Naive thymus-derived CD8-positive, alpha-beta T cell (primary cell): ENCODE measurements at places on chromosomes 6 and 20. TPM values are rescaled to one million over a fixed set of nuclear protein-coding genes. Genes with fewer than 3 reads are reported as not detected.

The MUC21 gene
- not detected for polyA plus RNA-seq

The NEURL2 gene
- polyA plus RNA-seq, result 0.53 TPM

The SPTLC3 gene
- polyA plus RNA-seq, result 0.59 TPM

The TNNC2 gene
- polyA plus RNA-seq, result not detected

The ZBTB9 gene
- 10.4 TPM for polyA plus RNA-seq

The CGAS gene
- 1.9 TPM for polyA plus RNA-seq

DNA sequence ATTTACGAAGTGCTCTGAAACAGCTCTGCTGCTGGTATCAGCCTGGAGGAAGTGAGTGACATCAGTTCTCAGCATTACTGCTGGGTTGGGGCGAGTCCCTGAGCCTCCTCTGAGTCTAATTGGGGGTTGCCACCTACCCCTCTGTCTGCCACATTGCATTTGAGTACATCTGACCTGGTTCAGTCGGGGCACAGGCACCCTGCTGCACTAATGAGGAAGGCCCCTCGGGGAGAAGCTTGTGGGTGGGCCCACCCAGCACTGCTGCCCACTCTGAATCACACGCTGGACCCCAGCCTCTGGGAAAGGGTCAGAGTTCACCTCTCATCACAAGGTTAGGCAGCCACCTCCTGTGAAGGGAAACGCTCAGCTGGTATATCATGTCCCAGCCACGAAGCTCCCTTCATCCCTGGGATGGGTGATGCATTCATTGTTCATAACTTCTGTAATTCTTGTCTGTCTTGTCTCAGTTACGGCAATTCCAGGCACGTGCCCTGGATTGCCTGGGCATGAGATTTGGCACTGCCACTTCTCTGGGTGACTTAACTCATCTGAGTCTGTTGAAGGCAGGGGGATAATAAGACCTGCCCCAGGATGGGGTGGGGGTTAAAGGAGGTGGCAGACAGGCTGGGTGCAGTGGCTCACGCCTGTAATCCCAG is 13.3 kb downstream of the DNMT3B start:
- no peak for DNase-seq

- no peak for DNase-seq
These were observed 377.6 kb downstream of the ESR1 start for GRCh38 chr6:152184917-152185574.

DNA sequence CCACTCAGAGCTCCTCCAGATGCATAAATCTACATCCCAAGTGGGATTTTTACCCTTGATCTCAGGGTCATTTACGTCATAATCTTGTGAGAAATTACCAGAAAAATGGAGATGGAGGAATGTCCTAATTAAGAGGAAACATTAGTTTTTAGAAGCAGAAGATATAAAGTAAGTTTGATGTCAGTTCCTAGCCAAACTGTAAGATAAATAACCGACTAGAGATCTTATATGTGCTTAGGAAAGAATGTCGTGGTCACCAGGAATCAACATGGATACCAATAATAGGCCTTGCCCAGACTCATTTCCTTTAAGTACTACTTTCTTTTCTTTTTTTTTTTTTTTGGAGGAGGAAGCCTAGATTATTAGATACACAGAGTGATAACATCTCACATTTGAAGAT is 186.9 kb downstream of the UTRN start:
- no peak for DNase-seq

DNA sequence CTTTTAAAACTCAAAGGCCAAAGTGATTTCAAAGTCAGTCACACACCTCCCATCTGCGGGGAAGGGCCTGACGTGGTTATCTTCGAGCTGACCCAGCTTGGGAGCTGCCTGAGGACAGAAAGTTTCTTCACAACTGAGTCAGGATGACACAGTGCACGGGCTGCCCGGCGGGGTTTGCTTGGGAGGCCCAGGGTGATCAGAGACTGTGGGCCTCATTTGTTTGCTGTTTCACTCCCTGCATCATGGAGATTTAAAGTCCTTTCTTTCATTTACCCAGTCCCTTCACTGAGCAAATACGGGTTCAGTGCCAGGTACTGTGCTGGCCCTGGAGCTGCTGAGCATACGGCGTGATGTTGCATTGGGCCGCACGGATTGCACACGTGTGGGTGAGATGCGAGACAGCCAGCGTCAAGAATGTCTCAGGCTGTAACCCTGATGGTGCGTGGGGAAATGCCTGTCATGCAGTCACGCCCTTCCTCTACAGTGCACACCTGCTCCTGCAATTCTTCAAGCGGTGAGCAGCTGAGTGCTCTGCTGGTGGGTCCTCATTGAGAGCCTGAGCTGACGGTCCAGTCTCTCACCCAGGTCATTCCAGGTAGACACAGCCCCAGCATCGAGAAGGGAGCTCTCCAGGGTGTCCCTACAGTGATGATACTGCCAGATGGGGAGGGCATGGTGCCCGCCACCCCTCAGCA is 82.7 kb upstream of the PMEPA1 start:
- DNase-seq, result no peak

DNA sequence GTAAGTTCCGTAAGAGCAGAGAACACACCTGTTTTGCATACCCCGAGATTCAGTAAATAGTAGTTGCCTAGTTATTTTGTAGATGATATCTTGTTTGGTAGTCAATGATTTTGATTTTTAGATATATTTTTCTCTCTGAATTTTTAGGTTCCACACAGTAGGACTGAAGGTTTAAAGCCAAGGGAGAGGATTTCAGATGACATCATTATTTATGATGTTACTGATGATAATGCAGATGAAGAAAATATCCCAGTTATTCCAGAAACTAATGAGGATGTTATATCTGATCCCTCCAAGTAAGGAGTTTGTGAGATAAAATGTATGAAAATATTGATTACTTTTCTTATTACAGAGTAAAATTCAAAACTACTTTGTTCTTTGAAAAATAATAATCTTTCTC is 22.6 kb downstream of the HSF2 start:
- DNase-seq, result no peak

DNA sequence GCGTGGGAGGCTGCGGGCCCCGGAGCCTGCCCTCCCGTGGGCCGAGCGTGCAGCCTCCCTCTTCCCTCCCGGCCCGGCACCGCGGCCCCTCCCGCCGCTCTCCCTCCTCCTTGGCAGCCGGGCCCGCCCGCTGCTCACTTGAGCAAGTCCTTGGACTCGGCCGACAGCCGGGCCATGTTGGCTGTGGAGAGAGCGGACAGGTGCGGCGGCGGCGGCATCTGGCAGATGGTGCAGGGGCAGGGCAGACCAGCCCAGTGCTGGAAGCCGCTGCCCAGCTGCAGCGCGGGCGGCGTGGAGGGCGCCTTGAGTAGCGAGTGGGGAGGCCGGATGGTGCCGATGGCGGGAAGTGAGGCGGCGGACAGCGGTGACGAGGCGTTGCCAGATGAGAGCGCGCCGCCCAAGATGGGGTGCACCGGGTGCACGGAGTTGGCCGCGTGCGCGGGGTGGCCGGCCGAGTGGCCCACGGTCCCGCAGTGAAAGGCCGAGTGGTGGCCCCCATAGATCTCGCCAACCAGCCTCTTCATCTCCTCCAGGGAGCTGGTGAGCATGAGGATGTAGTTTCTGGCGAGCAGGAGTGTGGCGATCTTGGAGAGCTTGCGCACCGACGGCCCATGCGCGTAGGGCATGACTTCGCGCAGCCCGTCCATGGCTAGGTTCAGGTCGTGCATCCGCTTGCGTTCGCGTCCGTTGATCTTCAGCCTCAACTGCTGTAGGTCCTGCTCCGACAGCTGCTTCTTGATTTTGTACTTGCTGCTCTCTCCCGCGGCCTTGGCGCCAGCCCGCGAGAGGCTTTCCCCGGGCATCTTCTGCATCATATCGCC is 766 bp downstream of the OLIG3 start:
- no peak for DNase-seq

- DNase-seq, result no peak
These were observed 124.5 kb upstream of the GJE1 start for GRCh38 chr6:142008016-142008735.

DNA sequence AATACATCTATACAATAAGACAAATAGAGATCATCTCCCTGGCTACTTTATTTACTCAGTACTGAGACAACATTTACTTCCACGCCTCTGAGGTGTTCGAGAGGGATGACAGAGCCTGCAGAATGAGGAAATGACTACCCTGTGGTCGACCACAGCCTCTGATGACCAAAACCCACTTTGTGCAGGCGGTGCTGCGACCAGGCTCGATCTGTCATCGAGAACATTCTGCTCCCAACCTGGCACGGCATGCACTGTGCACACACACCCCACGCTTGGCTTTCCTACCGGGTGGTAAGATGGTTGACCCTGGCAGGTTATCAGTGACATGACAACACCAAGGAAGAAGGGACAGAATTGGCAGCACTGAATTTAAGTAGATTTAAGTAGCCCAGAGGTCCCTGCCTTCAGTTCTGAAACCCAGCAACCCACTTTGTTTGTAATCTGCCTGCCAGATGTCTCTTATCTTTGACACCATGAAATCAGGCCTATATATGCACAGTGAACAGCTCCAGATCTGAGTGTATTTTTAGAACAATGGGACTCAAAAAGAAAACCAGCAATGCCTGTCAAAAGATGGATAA is 42.6 kb downstream of the TTI1 start:
- DNase-seq, result peak; percentile 30

DNA sequence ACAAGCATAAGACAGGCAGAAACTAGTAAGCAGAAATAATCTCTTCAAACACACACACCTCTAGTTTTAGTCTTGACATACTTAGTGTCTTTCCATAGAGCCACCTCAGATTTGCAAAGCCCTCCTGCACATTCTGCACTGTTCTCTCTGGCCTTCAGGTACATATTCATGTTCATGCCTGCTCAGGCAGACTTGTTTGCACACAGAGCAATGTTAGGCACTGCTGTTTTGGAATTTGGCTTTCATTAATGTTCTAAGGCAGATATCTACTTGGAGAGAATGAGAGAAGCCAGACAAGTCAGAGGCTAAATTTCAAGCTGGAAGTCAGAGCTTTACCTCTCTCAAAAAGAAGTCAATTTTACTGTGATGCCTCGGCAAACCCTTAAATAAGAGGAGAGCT is 21.3 kb upstream of the DST start:
- no peak for DNase-seq

- DNase-seq, result no peak
These were observed 31.6 kb upstream of the PNRC1 start for GRCh38 chr6:89048985-89049384.

- no peak for DNase-seq
These were observed 499.3 kb downstream of the CDKAL1 start for GRCh38 chr6:21033575-21034026.

GRCh38 chr6:52261229-52261628 is 16.9 kb upstream of the IL17F start:
- DNase-seq, result no peak
